ENCODE measurements at places on chromosomes 7 and 10. TPM values are rescaled to one million over a fixed set of nuclear protein-coding genes. Genes with fewer than 3 reads are reported as not detected.

ZNF316 gene
- 15.3 TPM for total RNA-seq

TPST1 gene
- 7.0 TPM for total RNA-seq

IFIT1B gene
- total RNA-seq = not detected

AKR1C4 gene
- not detected for total RNA-seq

DNA sequence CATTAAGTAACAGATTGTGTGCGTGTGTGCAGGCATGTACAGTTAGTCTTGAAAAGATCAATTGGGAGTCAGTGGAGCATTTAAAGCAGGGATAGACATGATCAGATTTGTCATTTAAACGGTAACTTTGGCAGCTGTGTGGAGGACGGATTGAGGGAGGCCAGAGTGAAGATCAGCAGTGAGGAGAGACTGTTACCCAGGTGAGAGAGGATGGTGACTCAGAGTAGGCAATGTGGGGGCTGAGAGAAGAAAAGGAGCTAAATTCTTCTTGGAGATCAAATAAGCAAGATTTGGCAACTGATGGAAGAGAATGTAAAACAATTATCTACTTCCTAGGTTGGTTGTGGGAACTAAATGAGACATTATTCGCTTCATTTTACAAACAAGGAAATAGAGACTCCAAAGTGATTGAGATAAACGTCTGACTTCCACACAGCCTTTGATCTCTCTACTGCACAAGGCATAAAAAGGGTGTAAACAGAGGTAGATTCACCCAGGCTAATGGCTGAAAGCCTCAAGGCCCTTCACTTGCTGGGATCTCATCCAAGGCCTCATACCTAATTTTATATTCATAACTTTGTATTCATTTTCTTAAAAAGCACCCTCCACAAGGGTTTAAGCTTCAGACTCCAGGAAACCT lies 665.1 kb upstream of the GALNT17 start:
- DNase-seq = no peak
- no peak overlapping the region for H3K27ac ChIP-seq
- no peaks in the 10 kb centered on the region for H3K27me3 ChIP-seq
- no peaks in the 10 kb centered on the region for H3K36me3 ChIP-seq
- no peak overlapping the region for H3K4me3 ChIP-seq

- peaks cover 58% of the 10 kb centered on the region for H3K4me1 ChIP-seq
- no peaks in the 10 kb centered on the region for H3K27me3 ChIP-seq
- H3K36me3 ChIP-seq = no peaks in the 10 kb centered on the region
- DNase-seq = no peak
These were observed 752 bp downstream of the LRMDA start for GRCh38 chr10:75432176-75432575.

GRCh38 chr7:121953164-121953563 lies 80.2 kb downstream of the PTPRZ1 start:
- H3K4me3 ChIP-seq = no peak overlapping the region
- H3K27ac ChIP-seq = no peak overlapping the region
- no peaks in the 10 kb centered on the region for H3K36me3 ChIP-seq
- H3K27me3 ChIP-seq = no peaks in the 10 kb centered on the region
- DNase-seq = no peak
- H3K4me1 ChIP-seq = no peaks in the 10 kb centered on the region

DNA sequence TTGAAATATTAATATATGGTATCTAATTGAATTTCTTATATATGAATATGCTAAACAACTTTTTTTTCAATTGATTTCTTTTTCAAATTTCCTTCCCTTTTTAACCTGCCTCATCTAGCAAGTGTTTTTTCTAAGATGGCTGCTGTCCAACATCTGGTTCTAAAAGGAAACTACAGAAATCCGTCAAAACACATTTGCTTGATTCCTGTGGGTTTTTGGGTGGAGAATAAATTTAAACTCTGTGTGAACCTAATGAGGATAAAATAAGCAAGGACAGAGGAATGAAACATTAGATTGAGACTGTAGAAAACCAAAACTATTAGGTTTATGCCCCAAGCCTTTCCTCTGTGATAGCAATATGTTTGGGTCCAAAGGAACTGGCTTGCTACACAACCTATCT lies 75.5 kb upstream of the STARD3NL start:
- H3K4me1 ChIP-seq = no peaks in the 10 kb centered on the region
- no peaks in the 10 kb centered on the region for H3K36me3 ChIP-seq
- DNase-seq = no peak
- H3K27ac ChIP-seq = no peak overlapping the region

Data from heart right ventricle (tissue), 16 donors.